ENCODE measurements at places on chromosomes 11 and 22. TPM values are rescaled to one million over a fixed set of nuclear protein-coding genes. Genes with fewer than 3 reads are reported as not detected.

GRCh38 chr11:36469881-36470802 is 39.9 kb downstream of the TRAF6 start:
- no peak overlapping the region for H3K27ac ChIP-seq
- no peaks in the 10 kb centered on the region for H3K36me3 ChIP-seq
- H3K4me1 ChIP-seq, result peaks cover 17% of the 10 kb centered on the region
- DNase-seq, result no peak
- H3K4me3 ChIP-seq, result no peak overlapping the region

DNA sequence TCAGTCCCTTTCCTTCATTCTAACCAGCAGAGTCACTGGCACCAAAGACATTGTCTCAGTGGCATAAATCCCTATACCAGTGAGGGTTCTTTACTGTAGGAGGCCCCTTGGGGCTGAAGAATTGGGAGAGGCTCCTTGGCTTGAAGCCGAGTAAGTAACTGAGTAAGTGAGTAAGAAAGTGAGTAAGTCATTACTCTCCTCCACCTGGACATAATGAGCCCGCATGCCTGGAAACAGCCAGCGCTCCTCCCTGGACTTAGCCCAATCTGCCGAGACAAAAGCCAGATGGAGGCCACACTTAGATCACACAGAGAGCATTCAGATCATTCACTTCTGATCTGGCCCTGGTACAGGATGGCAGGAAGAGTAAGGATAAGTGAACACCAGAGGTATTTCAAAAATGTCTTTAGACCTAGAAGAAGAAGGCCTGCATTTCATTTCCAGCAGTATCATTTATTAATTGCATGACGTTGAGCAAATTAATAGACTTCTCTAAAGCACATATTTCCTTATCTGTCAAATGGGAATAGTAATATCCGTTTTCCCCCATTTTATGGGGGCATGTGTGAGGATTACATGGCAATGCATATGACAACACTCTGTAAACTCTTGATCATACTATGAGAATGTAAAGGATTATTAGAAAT is 8.2 kb upstream of the MICAL3 start:
- no peak for DNase-seq
- peaks cover 56% of the 10 kb centered on the region for H3K4me1 ChIP-seq
- H3K27ac ChIP-seq, result peak overlapping the region; percentile 83

- H3K4me1 ChIP-seq, result no peaks in the 10 kb centered on the region
- no peak overlapping the region for H3K4me3 ChIP-seq
- H3K27ac ChIP-seq, result no peak overlapping the region
- H3K27me3 ChIP-seq, result peaks cover 17% of the 10 kb centered on the region
- DNase-seq, result no peak
Measured at GRCh38 chr11:69925366-69926196, 106.4 kb upstream of the FGF3 start.

DNA sequence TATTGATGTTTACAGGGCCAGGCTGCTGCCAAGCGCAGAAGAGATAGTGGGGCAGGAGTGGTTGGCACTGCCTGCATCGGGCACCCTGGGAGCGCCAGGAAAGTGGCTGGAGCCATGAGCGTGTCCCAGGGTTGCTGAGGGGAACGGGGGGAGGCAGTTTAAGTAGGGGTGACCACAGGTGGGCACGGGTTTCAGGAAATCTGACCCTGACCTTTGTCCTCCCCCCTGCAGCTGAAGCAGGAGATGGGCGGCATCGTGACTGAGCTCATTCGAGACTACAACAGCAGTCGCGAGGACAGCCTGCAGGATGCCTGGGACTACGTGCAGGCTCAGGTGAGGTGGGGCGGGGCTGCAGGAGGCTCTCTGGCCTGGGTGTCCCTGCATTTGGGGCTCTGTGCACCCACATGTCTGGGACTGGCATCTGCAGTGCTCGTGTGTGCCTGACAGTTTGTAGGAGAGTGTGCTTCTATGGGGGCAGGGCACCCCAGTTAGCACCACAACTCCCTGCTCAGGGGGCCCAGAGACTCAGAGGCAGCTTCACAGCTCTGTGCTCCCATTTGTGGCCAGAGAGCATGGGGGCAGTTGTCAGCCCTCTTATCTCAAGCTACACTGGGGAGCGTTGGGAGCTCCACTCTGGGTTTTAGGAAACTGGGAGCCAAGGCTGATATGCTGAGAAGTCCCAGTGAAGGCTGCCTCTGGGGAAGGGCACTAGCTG is 49.7 kb downstream of the CD82 start:
- H3K4me1 ChIP-seq, result peaks cover 7% of the 10 kb centered on the region
- no peak overlapping the region for H3K27ac ChIP-seq
- no peaks in the 10 kb centered on the region for H3K27me3 ChIP-seq
- H3K36me3 ChIP-seq, result no peaks in the 10 kb centered on the region

- H3K27me3 ChIP-seq, result no peaks in the 10 kb centered on the region
- peaks cover 32% of the 10 kb centered on the region for H3K4me1 ChIP-seq
- DNase-seq, result no peak
- H3K27ac ChIP-seq, result peak overlapping the region; percentile 99
- no peaks in the 10 kb centered on the region for H3K36me3 ChIP-seq
Measured at GRCh38 chr22:42857845-42858481, 890 bp upstream of the ARFGAP3 start.

- no peak overlapping the region for H3K27ac ChIP-seq
- H3K36me3 ChIP-seq, result no peaks in the 10 kb centered on the region
- no peak overlapping the region for H3K4me3 ChIP-seq
- no peaks in the 10 kb centered on the region for H3K27me3 ChIP-seq
Measured at GRCh38 chr11:57116654-57117053, 65.1 kb upstream of the LRRC55 start.

DNA sequence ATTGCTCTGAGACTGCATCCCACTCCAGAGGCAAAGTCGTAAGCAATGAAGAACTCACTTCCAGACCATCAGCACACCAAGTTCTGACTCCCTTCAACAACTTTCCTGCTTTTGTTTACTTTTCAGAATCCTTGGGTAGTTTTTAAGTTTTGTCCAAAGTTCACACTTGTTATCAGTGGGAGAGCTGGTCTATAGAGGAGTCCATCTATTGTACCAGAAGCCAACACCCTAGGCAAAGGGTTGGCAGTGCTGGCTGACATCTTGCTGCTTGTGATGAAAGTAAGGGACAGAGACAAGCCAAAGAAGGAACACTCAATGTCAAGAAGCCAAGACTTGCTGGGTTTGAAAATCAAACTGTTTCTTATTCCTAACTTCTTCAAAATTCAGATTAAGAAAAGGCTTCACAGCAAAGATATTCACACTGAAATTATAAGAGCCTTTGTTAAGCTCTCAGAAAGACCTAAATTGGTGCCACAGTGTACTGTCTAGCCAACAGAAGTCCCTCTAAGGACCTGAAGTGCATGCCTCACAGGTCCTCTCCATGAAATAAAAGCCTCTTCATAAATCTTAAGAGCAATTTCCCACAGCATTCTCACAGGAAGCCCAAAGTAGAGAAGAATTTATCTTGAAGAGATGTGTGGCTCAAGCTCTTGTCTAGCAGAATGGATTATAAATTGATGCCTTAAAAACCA is 21.5 kb upstream of the LINC01488 start:
- no peak overlapping the region for H3K4me3 ChIP-seq
- no peak for DNase-seq
- no peaks in the 10 kb centered on the region for H3K36me3 ChIP-seq
- peaks cover 6% of the 10 kb centered on the region for H3K4me1 ChIP-seq
- peaks cover 7% of the 10 kb centered on the region for H3K27me3 ChIP-seq
- H3K27ac ChIP-seq, result no peak overlapping the region

Gene TOM1
- 609 TPM for total RNA-seq

Gene OR8G5
- total RNA-seq, result not detected

Measured in gastrocnemius medialis (tissue), 4 donors.